ENCODE measurements at places on chromosomes 1 and 21.
A peak's percentile ranks its signal among the peaks of the same experiment; 100 is the strongest.

- DNase-seq = no peak
Observed at GRCh38 chr1:31793086-31793485, 22.7 kb downstream of the SPOCD1 start.

GRCh38 chr1:42949312-42950115 lies 9.2 kb downstream of the SLC2A1 start:
- no peak for DNase-seq

- DNase-seq = no peak
Observed at GRCh38 chr1:6073480-6074053, 27.9 kb downstream of the KCNAB2 start.

- peak; percentile 70 for DNase-seq
Observed at GRCh38 chr1:185317886-185318310, 855 bp upstream of the IVNS1ABP start.

GRCh38 chr21:39518055-39518846 lies 66.5 kb downstream of the SH3BGR start:
- peak; percentile 59 for DNase-seq

All from naive thymus-derived CD8-positive, alpha-beta T cell (primary cell).